ENCODE measurements at places on chromosomes 1 and 21. TPM values are rescaled to one million over a fixed set of nuclear protein-coding genes. Genes with fewer than 3 reads are reported as not detected.

Gene GORAB
- polyA plus RNA-seq: 6.9 TPM

Gene ALPL
- 21.1 TPM for polyA plus RNA-seq

Gene TRIM46
- 0.04 TPM for polyA plus RNA-seq

Gene ANKRD35
- polyA plus RNA-seq: 2.1 TPM

Gene SLC22A15
- polyA plus RNA-seq: 0.97 TPM

DNA sequence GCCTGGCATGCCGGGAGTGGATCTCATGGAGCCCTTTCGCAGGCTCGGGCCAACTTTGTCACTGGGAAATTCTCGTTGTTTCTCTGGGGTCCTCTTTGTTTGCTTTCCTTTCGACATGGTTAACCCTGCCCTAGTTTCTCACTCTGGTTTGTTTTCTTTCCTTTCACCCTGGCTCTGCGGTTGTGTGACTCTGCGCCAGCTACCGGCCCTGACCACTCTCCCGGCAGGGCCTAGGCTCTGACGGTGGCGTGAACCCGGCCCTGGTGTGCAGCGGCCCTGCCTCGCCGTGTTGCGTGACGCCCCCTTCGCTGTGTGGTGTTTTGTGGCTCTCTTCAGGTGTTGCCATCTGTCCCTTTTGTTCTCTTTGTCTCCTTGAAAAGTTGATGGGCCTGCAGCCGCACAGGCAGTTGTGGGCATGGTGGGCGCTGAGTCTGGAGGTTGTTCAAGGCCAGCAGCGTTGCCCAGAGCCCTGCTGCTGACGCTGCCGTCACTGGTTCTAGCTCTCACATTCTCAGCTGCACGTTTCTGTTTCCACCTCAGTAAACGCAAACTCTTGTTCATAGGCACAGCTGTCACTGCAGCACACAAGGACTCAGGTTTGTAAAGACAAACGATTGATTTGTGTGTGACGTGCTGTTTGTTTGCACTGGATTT is 64.6 kb upstream of the DIP2A start:
- DNase-seq: no peak

DNA sequence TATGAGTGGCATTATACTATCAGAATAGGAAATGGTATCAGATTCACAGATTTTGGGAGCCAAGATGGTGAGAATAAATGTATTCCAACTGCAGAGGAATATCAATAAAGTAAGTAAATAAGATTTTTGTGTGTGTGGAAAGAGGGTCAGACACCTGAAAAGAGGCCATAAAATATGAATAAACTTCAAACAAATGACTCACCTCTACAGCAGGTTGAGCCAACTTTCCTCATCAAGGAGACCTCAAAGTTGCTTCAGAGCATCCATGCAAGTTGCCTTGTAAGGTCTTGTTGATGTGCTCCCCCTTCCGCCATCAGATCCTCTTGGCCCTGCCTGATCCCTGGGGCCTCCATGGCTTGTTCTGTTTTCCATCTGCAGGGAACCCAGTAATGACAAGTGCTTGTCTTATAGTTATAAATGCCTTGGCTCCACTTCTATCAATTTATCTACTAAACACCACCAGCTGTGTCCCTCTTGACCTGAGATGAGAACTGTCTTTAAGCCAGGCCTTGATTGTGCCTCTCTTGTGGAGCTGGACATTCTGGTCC is 775.6 kb downstream of the LTN1 start:
- no peak for DNase-seq

GRCh38 chr21:30718239-30718909 is at the start of gene KRTAP21-3:
KRTAP21-3 (minus strand) TSS chr21:30718777; CDS start chr21:30718759, 18 bp downstream.
- DNase-seq: no peak

GRCh38 chr1:224615861-224616755 is at the start of gene CNIH3:
CNIH3 (plus strand) TSS chr1:224616317; CDS start chr1:224617175, 858 bp downstream.
- no peak for DNase-seq

- no peak for DNase-seq
Observed at GRCh38 chr1:91428182-91428798, 23.7 kb upstream of the HFM1 start.

- DNase-seq: no peak
Observed at GRCh38 chr1:24126018-24126671, 14.2 kb upstream of the MYOM3 start.

- no peak for DNase-seq
Observed at GRCh38 chr1:78950826-78951225, 55.7 kb downstream of the ADGRL4 start.

DNA sequence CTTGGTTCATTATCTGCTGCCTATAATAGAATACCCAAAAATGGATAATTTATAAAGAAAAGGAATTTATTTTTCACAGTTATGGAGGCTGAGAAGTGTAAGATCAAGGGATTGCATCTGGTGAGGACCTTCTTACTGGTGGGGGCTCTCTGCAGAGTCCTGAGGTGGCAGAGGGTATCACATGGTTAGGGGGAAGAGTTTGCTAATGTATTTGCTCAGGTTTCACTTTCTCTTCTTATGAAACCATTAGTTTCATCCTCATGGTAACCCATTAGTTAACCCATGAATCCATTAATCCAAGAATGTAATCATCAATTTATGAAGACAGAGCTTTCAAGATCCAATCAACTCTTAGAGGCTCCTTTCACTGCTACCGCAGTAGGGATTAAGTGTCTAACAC is 120.6 kb downstream of the DNM3 start:
- DNase-seq: no peak

DNA sequence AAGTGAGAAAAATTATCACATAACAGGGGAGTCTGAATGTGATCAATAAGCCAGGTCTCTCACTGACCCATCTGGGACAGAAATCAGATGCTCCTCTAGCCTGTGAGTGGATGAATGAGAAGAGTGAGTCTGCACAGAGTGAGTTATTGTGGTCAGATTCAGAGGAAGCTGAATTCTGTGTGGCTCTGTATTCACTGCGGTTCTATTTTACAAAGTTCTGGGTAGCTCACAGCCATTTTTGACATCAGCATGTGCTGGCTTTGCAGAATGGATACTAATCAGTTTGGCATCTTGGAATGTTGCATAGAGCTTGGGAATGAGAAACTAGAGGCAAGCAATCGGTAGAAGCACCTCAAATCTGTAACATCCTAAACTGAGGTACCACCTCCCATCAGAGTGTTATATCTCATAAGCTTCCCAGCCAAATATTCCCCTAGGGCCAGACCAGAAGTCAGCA is 3.8 kb downstream of the COLGALT2 start:
- no peak for DNase-seq

DNA sequence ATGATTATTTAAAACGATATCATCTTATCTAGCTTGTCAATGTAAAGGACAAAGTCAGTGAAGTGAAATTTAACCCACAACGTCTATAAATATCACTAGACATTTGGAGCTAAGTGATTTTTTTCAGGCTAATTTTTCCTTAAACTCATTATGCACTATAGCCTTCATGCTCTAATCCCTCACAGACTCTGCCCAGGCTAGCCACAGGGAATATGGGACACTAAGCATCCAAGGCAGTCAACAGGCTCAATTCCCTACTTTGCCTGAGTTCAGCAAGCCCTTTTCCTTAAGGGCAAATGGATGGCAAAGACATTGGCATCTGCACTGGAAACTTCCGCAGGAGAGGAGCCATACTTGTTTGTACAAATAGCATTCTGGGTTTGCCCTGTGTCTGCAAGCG is 577.0 kb downstream of the LMO4 start:
- no peak for DNase-seq

DNA sequence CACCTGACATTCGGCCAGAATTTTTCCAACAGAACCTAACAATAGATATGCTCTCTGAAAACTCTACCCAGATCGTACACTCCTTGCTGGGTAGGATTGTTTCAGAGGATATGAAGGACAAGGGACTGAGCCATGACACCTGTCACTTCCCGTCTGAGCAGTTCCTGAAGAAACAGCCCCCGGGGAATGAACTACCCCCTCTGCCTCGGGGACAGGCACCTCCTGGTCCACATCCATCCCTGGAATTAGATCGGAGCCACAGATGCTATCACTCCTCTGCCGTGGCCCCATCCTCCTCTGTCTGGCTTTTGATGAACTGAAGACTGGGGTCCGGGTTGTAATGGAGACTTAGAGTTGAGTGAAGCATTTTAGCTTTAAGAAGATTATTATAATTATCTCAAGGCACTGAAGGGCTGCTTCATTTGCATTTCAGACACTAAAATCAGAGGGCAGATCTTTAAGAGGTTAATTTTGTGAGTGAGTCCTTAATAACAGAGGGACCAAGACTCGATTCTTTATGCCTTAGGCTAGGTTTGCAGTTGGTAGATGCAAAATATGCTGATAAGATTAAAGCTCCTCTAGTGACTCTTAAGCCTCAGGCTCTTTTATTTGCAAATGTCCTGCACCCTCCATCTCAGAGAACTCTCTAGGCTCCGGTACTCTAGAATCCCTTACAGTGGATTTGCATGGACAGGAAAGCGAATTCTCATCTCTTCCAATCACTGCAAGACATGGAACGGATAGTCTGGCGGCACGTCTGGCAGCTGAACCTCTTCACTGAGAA is 333.8 kb downstream of the KIF26B start:
- DNase-seq: no peak

DNA sequence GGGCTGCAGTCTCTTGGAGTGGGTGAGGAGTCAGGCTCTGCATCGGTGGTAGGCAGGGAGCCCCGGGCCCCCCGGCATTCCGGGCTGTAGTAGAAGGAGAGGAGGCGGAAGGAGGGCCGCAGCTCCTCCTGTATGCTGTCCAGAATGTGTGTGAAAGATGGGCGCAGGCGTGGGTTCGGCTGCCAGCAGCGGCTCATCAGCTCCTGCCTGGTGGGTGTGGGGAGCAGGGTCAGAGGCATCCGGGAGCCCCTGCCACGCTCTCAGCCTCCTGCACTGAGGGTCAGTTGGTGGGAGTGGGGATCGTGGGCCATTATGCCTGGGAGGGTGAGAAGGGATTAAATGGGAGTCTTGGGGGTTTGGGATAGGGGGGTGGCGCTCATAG is 18.0 kb downstream of the INSRR start:
- DNase-seq: no peak

DNA sequence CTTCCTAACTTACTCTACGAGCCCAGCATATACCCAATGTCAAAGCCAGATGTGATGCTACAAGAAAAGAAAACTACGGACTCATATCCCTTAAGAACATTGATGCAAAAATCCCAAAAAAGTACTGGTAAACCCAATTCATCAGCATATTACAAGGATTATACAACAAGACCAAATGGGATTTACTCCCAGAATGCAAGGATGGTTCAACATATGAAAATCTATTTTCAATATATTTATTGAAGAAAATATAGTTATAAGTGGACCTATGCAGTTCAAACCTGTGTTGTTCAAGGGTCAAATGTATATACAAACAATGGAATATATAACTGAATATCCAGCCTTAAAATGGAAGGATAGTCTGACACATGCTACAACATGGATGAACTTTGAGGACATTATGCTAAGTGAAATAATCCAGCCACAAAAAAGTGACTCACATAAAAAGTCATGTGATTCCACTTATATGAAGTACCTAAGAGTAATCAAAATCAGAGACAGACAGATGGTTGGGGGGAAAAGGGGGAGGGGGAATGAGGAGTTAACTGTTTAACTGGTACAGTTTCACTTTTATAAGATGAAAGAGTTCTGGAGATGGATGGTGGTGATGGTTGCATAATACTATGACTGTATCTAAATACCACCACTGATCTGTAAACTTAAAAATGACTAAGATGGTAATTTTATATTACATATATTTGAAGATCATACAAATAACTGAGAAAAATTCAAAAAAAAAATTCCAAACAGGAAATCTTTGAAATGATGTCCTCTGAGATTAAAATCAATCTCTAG is 3.7 kb upstream of the KLF18 start:
- no peak for DNase-seq

GRCh38 chr1:233479110-233479890 is 134.6 kb upstream of the KCNK1 start:
- DNase-seq: no peak

DNA sequence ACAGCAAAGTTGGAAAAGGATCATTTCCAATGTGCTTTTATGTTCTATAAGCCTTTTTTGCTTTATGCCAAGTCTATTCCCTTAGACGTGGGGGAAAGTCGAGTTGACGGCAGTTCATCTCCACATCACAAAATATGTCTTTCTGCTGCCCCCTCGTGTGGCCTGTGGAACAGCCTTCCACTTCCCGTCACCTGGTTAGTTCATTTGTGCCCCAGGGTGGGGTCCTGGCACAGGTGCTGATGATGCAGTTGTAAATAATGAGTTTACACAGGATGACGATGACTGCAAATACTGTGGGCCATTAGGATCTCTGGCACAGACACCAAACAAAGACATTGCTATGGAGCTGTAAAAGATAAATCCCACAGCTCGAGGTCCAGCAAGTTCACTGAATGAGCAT is 10.0 kb upstream of the OTUD3 start:
- no peak for DNase-seq

DNA sequence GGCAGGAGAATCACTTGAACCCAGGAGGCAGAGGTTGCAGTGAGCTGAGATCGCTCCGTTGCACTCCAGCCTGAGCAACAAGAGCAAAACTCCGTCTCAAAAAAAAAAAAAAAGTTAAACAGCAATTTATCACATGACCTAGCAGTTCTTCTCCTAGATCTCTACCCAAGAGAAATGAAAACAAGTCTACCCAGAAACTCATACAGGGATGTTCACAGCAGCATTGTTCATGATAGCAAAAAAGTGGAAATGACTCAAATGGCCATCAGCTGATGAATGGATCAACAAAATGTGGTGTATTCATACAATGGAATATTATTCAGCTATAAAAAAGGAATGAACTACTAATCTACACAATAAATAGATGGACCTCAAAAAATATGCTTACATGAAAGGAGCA is 12.2 kb upstream of the ID3 start:
- DNase-seq: no peak

DNA sequence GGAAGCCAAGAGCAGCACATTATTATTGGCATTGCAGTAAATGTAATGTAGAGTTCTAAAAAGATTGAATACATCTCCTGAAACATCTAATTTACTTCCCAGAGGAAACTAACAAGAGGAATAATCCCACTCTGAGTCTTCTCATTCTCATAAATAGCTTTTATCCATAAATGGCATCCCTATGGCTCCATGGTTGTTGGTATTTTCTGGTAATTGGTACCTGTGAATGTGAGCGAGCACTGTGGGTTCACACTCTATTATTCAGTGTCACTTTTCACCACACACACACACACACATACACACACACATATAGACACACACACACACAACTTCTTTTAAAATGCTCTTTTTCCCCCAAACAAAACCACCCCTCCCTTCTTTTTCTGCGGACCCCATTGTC is 4.7 kb upstream of the WLS start:
- DNase-seq: no peak

DNA sequence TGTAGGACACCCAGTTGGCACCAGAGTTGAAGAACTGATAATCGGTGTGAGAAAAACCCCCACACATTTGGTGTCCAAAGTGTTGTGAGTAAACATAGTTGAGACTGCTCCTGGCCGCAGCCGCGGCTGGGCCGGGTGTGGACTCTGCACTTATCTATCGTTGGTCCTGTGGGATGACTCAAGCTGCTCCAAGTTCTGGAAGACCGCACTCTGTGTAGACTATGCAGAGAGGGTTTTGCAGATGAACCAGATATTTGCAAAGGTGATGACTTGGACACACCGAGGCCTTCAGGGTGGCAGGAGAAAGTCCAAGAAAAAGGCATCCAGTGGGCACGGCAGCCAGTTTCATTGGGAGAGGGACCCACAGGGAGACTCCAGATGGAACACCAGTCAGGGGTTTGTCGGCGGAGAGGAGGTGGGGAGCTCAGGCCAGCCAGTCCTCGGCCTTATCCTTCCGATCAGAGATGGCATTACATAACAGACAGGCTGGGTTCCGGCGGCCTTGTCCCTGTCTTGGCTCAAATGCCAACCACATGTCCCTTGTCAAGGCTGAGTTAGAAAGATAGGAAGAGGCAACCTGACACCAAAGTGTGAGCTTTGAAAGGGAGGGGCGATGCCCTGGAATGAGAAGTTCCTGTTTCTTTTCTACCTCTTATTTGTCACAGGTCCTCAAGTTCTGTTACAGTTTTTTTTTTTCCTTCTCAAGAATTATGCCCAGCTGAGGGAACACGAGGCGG is 21.1 kb downstream of the C2CD2 start:
- DNase-seq: no peak
